ENCODE measurements at places on chromosomes 13 and 19.
A peak's percentile ranks its signal among the peaks of the same experiment; 100 is the strongest.

GRCh38 chr19:1222394-1222793, 15.4 kb downstream of the CBARP start:
- no peak for DNase-seq

DNA sequence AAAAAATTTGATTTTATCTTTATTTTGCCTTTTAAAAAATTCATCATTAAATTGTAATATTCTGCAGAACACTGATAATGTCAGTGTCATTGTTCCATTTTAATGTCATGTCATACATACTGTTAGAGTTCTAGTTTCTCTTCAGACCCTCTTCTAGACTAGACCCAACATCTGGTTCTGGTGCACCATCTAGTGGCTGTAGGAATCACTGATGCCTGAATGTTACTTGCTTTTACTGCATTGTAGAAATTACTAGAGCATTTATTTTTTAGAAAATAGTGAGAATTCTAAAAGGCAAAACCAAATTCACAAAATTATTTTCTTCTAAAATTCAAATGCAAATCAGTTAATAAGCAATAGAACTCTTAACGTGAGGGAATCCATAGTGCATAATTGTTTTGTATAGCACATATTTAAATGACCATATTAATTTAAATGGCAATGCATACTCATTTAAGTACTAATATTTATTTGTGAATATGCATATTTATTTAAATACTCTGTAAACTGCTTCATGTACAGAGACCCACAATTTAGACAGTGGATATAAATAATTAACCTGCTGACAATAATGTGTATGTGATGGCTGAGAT, 425.7 kb downstream of the KLF12 start:
- DNase-seq, result peak; percentile 53

GRCh38 chr13:44825953-44826352, 163.3 kb downstream of the NUFIP1 start:
- DNase-seq, result no peak

DNA sequence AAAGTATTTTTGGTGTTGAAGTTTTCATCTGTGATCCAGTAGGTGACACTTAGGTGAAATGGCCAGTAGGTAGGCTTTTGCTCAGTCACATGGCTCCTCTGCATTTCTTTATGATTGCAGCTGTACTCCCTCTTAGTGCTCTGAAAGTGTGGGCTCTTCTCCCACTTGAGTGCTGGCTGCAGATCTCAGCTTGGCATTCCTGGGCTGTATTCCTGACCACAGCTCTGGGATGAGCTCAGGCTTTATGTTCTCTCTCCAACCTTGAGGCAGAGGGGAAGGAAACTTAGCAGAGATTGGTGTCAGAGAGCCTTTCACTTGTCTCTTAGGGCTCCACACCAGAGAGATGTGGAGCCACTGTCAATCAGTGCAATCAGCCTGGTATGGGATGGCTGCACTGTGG, 254.3 kb downstream of the NDFIP2 start:
- peak; percentile 28 for DNase-seq

DNA sequence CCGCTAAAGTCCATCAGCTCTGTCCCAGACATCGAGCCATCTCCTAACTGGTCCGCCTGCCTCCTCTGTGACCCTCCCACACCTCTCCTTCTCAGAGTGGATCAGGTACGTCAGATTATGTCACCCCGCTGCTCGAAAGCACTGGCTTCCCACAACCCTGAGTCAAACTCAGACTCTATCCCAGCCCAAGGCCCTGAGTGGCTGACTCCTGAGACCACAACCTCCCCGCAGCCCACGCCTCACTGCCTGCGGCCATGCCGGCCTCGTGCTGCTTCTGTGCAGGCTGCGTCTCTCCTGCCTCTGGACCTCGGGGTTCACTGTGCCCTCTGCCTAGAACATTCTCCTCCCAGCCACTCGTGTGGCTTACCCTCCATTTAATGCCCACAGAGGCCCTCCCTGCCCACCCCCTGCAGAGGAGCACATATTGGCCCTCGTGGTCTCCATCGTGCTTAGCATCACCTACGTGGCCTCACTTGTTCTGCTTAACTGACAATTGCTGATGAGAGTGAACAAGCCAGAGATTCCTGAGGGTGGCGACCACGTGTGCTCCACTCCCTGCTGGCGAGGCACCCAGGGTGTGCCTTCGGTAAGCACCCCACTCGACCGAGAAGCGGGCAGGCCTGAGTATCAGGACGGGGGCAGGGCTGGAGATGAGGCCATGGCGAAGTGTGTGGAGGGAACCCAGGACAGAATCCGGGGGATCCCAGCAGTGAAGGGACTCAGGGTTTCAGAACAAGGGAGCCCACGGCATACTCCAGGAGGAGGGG, 13.5 kb upstream of the FKRP start:
- DNase-seq, result peak; percentile 72

DNA sequence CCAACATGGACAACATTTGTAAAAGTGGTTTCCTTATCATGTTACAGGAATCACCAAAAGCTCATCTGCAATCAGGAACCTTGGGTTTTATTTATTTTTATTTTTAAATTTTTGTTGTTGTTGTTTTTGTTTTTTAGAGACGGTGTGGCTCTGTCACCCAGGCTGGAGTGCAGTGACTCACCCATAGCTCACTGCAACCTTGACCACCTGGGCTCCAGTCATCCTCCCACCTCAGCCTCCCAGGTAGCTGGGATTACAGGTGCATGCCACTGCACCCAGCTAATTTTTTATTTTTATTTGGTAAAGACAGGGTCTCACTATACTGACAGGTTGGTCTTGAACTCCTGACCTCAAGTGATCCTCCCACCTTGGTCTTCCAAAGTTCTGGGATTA, 13.6 kb upstream of the SERP2 start:
- DNase-seq, result no peak

GRCh38 chr13:45280751-45281634, 60.0 kb downstream of the TPT1 start:
- DNase-seq, result peak; percentile 69

- DNase-seq, result peak; percentile 92
Observed at GRCh38 chr19:44753932-44754749, 5.6 kb downstream of the BCL3 start.

DNA sequence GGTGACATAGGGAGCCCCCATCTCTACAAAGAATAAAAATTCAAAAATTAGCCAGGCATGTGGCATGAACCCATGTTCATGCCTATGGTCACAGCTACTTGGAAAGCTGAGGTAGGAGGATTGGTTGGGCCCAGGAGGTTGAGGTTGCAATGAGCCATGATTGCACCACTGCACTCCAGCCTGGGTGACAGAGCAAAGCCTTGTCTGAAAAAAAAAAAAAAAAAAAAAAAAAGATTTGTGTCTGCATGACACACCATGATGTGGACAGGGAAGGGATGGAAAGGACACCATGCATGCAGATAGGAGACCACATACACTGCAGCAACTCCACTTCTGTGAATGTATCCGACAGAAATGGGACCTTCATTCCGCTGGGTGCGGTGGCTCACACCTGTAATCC, 34.0 kb upstream of the HOMER3 start:
- DNase-seq, result peak; percentile 71

DNA sequence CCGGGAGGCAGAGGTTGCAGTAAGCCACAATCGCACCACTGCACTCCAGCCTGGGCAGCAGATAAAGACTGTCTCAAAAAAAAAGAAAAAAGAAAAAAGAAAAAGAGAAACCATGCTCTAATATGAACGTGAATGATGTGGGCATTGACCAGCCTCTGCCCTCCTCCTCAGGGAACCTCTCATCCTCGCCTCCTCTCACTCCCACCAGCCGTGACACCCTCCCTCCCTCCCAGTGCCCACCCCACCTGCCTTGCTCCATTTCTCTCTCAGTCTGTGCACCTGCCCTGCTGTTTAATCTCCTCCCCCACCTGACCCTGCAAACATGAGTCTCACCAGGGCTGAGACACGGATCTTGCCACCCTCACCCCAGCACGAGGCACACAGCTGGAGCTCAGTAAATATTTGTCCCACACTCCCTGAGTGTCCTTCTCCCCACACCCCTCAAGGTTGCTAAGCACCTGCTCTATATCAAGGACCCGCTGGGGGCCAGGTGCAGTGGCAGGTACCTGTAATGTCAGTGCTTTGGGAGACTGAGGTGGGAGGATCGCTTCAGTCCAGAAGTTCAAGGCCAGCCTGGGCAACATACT, 7.5 kb upstream of the BCAT2 start:
- no peak for DNase-seq

DNA sequence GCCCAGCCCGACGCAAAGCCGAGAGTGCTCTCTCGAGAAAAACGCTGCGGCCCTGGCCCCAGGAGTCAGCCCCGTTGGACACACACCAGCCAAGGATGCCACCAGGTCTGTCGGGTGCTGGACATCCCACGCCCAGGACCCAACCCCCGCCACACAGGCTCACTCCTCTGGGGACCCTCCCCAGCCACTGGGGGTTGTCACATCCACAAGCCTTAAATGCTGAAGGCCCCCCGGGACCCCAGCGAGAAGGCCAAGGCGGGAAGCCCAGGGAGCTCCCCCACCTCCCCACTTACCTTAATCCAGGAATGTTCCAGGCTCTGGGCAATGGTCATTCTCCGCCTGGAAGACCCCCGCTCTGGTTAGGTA, 11.2 kb downstream of the DAPK3 start:
- no peak for DNase-seq

DNA sequence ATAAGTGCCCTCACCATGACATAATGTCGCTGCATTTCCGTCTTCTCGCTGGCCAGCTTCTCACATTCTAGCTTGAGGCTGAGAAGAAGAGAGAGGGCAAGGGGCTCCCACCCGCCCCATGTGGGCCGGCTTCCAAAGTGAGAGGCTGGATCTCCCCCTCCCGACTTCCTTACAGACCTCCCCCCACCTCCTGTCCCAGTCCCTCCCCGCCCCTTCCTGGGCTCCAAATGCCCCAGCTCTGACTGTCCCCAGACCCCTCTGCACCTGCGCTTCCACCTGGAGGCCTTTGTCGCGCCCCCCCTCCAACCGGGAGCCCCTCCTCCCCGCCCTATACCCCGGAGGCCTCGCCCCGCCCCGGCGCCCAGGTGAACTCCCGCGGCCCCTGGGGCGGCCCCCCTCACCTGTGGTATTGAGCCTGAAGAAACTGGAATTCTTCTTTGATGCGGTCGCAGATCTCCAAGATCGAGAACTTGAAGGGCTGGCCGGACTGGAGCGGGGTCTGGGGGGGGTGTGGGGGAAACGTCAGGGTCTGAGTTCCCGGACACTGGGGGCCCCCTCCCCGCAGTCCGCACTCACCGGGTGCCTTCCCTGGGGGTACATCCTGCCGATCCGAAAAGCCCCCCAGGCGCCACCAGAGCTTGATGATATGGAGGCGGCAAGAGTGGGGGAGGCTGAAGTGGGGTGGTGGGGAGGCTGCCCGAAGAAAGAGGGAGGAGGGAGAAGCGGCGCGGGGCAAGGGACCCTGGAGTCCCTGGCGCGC, 595 bp downstream of the TLE2 start:
- DNase-seq, result no peak

DNA sequence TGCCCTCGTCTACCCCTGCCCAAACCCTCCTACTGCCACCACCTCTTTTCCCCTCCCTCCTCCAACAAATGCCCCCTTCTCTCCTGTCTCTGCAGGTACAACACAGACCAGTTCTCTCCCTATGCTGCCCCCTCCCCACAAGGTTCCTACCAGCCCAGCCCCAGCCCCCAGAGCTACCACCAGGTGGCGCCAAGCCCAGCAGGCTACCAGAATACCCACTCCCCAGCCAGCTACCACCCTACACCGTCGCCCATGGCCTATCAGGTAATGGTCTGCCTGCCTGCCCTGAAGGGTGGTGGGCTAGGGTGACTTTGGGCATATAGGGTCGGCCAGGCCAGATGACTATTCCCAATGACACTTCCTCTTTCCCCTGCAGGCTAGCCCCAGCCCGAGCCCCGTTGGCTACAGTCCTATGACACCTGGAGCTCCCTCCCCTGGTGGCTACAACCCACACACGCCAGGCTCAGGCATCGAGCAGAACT, 6.5 kb upstream of the TIMM50 start:
- DNase-seq, result peak; percentile 28

DNA sequence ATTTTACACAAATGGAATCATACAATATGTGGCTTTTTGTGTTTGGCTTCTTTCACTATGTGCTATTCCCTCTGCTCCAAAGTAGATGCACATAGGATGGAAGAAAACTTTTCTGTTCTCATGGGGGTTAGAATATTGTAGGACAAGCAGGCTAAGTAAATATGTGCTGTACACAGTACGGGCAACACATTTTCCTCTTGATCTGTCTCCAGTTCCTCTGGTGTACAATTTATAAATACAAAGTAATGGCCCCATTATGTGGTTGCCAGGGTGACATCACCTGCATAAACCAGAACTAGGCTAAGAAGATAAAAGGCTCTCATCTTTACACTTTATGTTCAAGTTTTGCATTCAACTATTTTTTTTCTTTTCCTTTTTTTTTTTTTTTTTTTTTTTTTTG, 41.0 kb upstream of the SOX21 start:
- DNase-seq, result no peak

DNA sequence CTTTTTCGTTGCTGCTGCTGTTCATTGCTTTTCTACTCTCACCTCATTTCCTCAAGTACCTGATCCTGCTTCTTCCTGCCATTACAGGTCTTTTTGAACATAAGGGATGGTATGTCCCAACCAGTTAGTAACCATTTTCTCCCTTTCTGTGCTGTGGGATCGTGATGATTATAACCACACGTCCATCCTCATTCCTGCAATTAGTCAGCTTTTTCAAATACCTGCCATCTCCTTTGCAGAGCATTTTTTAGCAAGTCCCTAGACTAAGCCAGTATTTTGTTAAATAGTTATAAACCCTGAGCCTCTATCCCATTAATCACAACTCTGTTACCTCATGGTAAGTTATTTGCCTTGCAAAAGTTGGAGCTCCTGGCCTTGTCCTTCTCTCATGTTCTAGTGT, 109.2 kb downstream of the FNDC3A start:
- no peak for DNase-seq

GRCh38 chr13:113320226-113320875, 23.3 kb downstream of the LAMP1 start:
- DNase-seq, result no peak

DNA sequence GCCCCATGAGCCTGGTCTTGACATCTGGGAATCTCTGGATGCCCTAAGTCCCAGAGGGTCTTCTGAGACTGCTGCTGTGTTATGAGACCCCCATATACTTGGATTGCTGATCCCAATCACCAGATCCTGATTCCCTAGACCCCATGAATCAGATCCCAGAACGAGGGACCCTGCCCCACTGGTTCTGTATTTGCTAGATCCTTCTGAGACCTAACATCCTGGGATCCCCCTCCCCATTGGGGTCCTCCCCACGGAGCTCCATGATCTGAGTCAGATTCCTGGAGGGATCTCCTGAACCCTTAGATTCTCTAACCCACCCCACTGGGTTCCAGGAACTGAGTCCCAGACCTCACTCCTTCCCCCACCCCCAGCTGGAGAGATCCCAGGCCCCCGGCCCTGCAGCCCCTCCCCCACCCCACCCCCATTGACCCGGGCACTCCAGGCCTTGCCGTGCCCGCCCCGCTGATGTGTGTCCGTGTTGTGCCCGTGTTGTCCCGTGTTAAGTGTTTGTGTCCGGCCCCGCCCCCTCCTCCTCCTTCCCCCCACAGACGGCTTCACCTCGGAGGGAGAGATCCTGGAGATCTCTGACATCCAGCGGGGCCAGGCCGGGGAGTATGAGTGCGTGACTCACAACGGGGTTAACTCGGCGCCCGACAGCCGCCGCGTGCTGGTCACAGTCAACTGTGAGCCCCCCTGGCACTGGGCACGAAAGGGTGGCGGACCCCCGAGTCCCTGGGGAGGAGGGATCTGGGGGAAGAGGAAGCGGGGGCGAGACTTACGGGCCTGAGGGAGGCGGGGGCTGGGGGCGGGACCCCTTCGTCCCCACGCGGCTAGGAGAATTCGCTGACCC, 15.0 kb downstream of the IGLON5 start:
- no peak for DNase-seq
